ENCODE measurements at places on chromosomes 5 and 9.

DNA sequence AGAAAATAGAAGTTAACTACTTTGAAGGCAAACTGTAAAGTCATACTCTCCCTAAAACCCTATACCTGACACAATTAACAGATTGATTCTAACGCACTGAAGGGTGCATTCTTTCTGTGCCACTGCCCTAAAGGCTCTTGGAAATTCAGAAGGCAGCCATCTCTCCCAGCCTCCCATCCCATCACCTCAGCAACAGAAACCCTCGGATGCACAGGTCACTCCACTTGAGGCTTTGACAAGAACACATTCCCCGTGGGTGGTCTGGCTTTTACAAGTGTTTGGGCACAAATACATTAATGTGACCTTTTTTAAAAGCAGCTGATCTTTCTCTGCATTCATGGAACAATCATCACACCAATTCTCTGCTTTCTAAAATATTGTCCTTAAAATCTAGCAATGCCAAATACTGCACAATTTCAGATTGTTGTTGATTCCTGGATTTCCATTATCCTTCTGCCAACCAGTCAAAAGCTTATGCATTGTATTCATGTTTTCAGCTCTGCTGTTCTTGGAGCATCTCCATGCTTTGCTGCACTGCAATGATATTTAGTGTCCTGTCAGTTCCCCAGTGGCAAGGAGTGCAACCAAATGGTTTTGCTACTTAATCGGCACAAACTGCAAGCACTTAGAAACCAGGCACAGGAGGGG, 175.6 kb downstream of the TMEM161B start:
- DNase-seq, result no peak

GRCh38 chr9:34592895-34593601, 3.5 kb upstream of the CNTFR start:
- DNase-seq, result peak; percentile 28

- no peak for DNase-seq
Measured at GRCh38 chr9:123657941-123658340, 272.0 kb downstream of the DENND1A start.

GRCh38 chr5:15203376-15203775, 296.6 kb upstream of the FBXL7 start:
- DNase-seq, result no peak

- DNase-seq, result no peak
Measured at GRCh38 chr5:36323926-36324781, 22.5 kb upstream of the RANBP3L start.

DNA sequence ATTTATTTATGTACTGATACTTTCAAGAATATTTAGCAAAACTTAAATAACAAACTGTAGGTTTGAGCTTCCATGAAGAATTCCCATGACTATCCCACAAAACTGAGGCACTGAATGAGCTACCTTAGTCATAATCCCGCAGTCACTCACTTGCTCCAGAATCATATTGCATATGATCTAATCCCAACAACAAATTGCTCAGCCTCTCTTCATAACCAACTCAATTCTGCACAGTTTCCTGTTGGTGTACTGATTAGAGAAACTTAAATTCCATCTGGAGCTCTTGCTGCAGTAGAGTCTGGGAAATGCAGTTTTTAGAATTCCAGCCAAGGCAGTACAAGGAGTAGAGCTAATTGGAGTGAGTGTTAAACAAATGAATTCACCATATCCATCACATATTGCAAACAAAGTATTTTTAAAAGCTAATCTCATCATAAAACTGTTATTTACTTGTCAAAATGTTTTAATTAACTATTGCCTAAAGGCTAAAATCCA, 35.7 kb upstream of the CDH18 start:
- DNase-seq, result no peak

- DNase-seq, result no peak
Measured at GRCh38 chr9:22030101-22030598, 21.0 kb upstream of the CDKN2B start.

GRCh38 chr9:134867917-134868750, 12.5 kb upstream of the FCN2 start:
- no peak for DNase-seq

GRCh38 chr5:76958991-76959767, 6.3 kb downstream of the CRHBP start:
- DNase-seq, result no peak

GRCh38 chr9:33818847-33819500, 2.0 kb downstream of the UBE2R2 start:
- DNase-seq, result no peak

DNA sequence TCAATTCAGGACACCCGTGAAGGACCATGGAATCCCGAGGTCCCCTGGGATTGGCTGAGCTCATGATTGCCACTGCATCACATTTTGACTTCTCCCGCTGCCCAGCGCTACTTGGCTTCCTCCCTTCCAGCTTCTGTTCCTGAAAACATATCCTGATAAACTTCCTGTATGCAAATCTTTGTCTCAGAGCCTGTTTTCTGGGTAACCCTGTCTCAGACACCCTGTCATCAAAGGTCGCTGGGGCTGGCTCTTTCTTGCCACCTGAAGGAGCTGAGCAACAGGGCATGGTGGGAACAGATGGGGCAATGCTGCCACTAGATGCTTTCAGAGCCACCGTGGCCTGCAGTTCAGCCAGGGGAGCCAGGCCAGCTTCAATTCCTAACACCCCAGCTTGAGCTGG, 154.3 kb upstream of the TBC1D2 start:
- no peak for DNase-seq

DNA sequence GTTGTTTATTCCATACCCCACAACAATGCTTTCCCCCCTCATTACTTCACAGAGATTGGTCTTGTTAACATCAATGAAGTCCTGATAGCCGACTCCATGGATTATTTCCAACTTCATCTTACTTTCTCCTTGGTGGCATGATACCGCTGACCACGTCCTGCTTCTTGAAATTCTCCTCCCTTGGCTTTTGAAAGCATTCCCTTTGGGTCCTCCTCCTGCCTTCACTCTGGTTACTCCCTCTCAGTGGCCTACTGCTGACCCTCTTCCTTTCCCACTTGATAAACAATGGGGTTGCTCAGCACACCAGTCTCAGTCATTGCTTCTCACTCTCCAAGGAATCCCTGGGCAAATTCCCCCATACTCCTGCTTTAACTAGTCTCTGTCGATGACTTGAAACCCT, 283.9 kb downstream of the SEC61B start:
- no peak for DNase-seq

GRCh38 chr5:140362875-140363630, 3.1 kb downstream of the SLC4A9 start:
- DNase-seq, result peak; percentile 35

DNA sequence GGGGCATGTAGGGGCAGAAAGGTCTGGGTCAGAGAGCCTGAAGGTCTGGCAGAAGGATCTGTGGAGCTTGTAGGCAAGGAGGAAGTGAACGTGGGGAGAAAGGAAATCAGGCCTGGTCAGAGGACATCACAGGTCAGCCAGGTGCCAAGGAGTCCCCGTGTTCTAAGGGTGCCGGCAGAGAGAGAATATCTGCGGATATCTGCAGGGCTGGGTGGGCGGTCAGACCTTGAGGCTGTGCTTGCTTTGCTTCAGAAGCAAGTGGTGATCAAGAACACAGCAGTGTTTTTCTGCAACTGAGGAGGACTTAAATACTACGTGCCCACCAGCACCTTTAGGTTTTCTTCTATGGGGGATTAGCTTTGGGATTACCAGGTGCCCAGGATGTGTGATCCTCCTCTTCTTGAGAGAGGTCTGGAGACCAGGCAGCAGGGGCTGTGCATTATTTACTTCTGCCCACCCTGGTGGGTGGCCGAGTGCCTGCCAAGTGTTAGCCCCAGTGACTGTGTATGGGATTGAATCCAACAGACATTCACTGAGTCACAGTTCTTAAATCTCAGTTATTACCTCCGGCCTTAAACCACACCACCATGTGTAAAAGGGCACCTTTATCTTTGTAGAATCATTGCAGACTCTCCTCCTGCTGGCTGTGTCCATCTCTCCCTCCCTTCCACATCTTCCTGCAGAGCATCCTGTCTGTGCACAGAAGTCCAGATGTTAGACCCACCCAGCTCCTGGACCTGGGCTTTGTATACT, 12.5 kb upstream of the SHB start:
- no peak for DNase-seq

GRCh38 chr5:93800988-93801811, 59.8 kb upstream of the POU5F2 start:
- no peak for DNase-seq

DNA sequence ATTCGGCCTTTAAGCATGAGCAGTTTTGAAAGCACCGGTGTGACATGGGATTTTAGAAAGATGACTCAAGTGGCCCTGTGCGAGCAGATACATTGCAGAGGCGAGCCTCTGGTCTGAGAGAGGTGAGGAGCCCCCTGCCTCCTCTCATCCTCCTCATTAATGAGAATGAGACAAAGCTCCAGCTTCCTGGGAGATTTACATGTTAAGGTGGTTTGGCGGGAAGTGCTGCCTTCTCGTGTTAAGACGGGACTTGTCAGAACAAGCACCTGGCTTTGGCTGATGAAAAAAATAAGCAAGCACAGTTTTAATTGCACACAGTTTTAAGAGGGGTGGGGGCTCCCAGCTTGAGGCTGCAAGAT, 68.1 kb downstream of the ACTL7B start:
- DNase-seq, result no peak

DNA sequence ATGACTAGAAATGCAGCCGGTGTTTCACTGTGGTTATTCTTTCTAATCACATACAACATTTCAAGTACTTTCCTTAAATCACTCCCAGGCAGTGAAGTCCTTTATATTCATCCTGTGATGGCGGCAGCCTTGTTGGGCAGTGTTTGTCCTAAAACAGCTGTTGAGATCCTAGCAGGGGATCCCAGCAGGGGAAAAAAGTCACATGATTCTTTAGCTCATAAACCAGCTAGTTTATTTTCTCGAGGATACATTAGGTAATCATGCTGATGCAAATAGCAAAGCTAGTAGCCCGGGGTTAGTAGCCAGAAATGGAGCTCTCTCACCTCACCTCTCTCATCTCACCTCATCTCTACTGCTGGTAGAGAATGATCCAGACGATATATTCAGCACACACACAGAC, 70.5 kb downstream of the FOXD1 start:
- DNase-seq, result no peak

DNA sequence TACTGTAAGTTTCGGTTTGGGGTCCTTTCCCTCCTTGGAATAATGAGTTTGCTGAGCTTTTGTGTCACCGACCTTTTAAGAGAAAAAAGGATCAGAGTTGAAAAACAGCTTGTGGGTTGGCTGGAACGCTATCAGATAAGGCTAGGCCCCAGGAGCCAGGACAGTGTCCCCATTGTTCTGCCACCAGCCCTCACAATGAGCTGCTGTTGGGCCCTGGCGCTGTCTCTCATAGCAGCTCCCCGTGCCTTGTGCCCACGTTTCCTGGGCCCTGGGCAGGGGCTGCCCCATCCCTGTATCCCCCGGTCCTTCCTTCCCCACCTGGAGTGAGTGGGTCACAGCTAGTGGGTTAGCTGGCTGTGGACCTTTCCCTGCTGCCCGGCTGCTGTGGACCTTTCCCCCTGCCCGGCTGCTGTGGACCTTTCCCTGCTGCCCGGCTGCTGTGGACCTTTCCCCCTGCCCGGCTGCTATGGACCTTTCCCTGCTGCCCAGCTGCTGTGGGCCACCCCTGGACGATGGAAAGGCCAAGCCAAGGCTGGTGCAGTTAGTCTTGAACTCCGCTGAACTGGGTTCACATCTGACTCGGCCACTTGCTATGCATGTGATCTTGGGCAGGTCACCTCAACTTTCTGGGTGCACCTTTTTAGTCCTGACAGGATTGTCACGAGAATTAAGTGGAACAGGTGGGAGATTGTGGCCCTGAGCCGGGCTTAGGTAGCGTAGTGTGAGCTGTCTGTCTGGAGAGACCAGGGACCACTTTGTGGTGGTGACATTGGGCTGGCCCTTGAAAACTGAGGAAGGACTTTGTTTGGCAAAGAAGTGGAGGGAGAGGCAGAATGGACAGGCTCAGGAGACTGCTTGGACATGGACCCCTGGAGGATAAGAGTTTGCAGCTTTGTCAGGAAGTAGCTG, 99.5 kb downstream of the DAB2IP start:
- DNase-seq, result peak; percentile 58

DNA sequence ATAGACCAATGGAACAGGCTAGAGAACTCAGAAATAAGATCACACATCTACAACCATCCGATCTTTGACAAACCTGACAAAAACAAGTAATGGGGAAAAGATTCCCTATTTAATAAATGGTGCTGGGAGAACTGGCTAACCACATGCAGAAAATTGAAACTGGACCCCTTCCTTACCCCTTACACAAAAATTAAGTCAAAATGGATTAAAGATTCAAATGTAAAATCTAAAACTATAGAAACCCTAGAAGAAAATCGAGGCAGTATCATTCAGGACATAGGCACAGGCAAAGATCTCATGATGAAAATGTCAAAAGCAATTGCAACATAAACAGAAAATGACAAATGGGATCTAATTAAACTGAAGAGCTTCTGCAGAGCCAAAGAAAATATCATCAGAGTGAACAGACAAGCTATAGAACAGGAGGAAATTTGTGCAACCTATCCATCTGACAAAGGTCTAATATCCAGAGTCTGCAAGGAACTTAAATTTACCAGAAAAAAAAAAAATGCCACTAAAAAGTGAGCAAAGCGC, 43.8 kb downstream of the MRPS27 start:
- no peak for DNase-seq

- DNase-seq, result peak; percentile 31
Measured at GRCh38 chr5:146744068-146744745, 134.3 kb downstream of the PPP2R2B start.
